ENCODE measurements at places on chromosomes 6 and 20. TPM values are rescaled to one million over a fixed set of nuclear protein-coding genes. Genes with fewer than 3 reads are reported as not detected.

GRCh38 chr6:40669343-40669742, 82.2 kb upstream of the LRFN2 start:
- no peaks in the 10 kb centered on the region for H3K4me1 ChIP-seq
- H3K27me3 ChIP-seq, result no peaks in the 10 kb centered on the region
- DNase-seq, result no peak
- no peaks in the 10 kb centered on the region for H3K36me3 ChIP-seq
- no peak overlapping the region for H3K27ac ChIP-seq
- H3K4me3 ChIP-seq, result no peak overlapping the region

- peaks cover 28% of the 10 kb centered on the region for H3K4me1 ChIP-seq
- peaks cover 6% of the 10 kb centered on the region for H3K27me3 ChIP-seq
- H3K27ac ChIP-seq, result no peak overlapping the region
- no peak overlapping the region for H3K4me3 ChIP-seq
- peaks cover 5% of the 10 kb centered on the region for H3K36me3 ChIP-seq
These were observed 1.8 kb upstream of the SPEF1 start for GRCh38 chr20:3783068-3783489.

GRCh38 chr6:11475016-11475415, 62.5 kb upstream of the TMEM170B start:
- no peak for DNase-seq
- H3K36me3 ChIP-seq, result no peaks in the 10 kb centered on the region
- H3K27ac ChIP-seq, result no peak overlapping the region
- no peak overlapping the region for H3K4me3 ChIP-seq
- H3K4me1 ChIP-seq, result no peaks in the 10 kb centered on the region

DNA sequence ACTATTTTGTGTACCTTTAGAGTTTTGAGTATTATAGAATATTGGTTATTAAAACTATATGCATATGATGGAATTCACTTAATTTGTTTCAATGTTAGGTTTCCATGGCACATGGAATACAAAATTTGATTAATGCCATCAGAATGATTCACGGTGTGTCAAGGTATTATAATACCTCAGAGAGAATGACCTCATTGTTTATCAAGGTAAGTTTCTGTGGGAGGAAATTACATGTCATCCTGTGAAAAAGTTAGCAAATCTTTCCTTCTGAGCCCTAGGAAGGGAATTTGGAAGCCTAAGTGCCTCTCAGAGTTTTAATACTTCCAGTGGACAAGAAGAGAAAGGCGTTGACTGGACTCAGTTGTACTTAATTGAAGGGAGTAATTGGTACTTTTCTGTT, 40.8 kb downstream of the DNAH8 start:
- H3K27ac ChIP-seq, result no peak overlapping the region
- H3K4me1 ChIP-seq, result no peaks in the 10 kb centered on the region
- no peaks in the 10 kb centered on the region for H3K36me3 ChIP-seq

Gene NRN1
- total RNA-seq, result 56.1 TPM

Gene OR14J1
- total RNA-seq, result not detected

Gene SLC52A3
- total RNA-seq, result not detected
